ENCODE measurements at places on chromosomes 5 and 9. TPM values are rescaled to one million over a fixed set of nuclear protein-coding genes. Genes with fewer than 3 reads are reported as not detected.
A peak's percentile ranks its signal among the peaks of the same experiment; 100 is the strongest.

MARVELD2 gene
- total RNA-seq = 4.9 TPM

DNA sequence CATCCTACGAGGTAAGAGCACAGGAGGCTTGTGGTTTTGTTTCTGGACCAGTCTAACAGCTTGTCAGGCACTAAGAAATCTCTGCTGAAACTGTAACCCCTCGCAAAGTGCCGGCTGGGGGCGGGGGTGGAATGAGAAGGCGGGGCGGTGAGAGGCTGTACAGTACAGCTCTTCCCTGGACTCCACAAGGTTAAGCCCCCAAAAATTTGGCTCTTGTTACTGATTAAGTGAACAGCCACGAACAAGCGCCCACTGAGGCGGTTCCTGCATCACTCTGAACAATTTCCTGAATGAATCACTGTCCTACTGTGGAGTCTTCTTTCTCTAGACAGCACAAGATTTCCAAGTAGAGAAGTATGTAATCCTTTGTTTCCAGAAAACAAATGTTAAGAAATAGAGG is 6.8 kb downstream of the FBP2 start:
- peak; percentile 63 for DNase-seq
- H3K4me1 ChIP-seq = no peaks in the 10 kb centered on the region

DNA sequence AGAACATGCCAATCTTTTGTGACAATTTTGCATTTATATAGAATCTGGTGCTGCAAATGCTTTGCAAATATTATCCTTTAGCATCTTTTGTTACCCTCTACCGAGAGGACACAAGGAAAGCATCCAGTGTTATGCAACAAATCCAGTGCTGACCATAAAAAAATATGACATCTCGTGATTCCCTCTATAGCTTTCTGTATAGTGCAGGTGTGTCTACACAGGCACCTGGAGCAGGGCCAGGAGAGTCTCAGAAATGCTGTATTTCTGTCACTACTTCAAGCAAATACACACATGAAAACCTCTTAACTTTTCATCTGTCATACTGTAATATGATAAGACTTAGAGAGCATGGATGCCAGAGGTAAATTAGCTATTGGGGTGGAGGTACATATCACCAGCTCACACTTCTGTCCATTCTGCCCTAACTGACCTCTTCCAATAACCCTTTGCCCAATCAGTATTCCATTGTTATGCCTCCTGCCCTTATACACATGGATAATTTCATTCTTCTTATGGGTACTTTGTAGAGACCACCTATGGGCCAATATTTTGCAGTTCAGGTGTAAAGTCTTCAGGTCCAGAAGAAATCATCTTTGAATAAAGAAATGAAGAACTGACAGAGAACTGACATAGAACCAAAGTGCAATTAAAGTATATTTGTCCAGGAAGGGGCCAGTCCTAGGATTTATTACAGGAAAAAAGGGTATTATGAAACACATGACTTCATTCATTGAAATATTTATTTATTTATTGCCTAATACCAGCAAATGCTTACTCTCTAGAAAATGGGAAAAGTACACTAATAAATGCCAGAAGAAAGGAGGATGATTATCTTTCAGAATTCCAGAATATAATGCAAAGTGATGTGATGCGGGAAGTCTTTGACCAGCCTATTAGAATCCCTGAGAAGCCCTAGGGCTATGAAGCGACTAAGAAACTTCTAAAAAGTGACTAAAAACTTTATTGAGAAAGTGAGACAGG is 106.5 kb downstream of the EPB41L4A start:
- H3K36me3 ChIP-seq = no peaks in the 10 kb centered on the region
- H3K4me1 ChIP-seq = no peaks in the 10 kb centered on the region
- no peak overlapping the region for H3K27ac ChIP-seq
- H3K27me3 ChIP-seq = no peaks in the 10 kb centered on the region
- no peak overlapping the region for H3K4me3 ChIP-seq

- DNase-seq = peak; percentile 20
- no peak overlapping the region for H3K27ac ChIP-seq
- H3K36me3 ChIP-seq = no peaks in the 10 kb centered on the region
- H3K4me1 ChIP-seq = peaks cover 25% of the 10 kb centered on the region
- no peaks in the 10 kb centered on the region for H3K27me3 ChIP-seq
- H3K4me3 ChIP-seq = no peak overlapping the region
Observed at GRCh38 chr5:116528519-116529234, 45.9 kb downstream of the SEMA6A start.

- H3K27me3 ChIP-seq = no peaks in the 10 kb centered on the region
- DNase-seq = peak; percentile 25
- H3K36me3 ChIP-seq = peaks cover 22% of the 10 kb centered on the region
- no peak overlapping the region for H3K4me3 ChIP-seq
- peak overlapping the region; percentile 69 for H3K27ac ChIP-seq
- peaks cover 15% of the 10 kb centered on the region for H3K4me1 ChIP-seq
Observed at GRCh38 chr5:126812199-126812570, 35.2 kb downstream of the LMNB1 start.

Measured in cardiac muscle cell (in vitro differentiated cells and primary cell).